Caudate nucleus (tissue), 63 donors: ENCODE measurements at places on chromosomes 1 and 21.

DNA sequence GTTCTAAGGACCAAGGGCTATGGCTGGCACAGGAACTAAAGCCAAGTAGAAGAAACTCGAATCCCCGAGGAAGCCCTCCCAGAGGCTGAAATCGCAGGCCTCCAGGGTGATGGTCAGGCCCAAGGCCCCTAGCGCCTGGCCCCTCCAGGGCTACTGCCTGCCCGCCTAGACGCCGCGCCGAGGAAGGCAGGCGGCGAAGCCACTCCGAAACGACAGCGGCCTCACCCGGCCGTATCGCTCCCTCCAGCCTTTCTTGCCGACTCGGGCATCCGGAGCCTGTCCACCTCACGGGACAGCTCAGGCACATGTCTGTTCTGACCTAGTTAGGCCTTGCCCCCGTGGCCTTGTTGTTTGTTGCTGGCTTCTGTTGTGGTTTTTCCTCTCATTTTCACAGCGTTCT is 9.7 kb upstream of the LHX8 start:
- DNase-seq: no peak

- no peak for DNase-seq
These were observed 7.0 kb downstream of the AKT3 start for GRCh38 chr1:243842978-243843511.

GRCh38 chr1:208374391-208374941 is 130.3 kb upstream of the PLXNA2 start:
- DNase-seq: no peak

DNA sequence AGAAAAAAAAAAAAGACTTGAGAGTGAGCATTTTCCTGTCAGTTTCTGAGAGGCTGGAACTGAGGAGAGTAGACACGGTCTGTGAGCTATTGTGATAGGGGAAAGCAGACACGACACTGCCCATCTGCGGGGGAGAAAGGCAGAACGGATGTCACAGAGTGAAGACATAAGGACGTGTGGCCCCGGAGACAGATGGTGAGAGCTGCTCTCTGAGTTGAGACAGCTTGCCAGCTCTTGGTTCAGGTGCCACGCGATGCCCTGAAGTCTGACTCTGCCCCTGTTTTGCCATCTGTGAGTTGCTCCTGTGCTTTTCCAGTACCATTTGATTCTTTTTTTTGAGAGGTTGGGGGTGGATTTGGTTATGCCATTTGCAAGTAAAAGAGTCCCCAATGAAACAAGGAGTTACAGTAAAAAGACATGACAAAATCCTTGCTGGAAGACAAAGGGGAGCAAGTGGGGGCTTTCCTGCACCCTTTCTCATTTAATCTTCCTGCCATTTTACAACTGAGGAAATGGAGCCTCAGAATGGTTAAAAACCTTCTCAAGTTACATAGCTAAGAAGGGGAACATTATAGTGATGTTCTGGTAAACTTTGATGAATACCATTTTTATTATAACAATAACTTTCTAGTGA is 128.9 kb upstream of the DNAH14 start:
- no peak for DNase-seq

- no peak for DNase-seq
These were observed 587 bp downstream of the TMEM53 start for GRCh38 chr1:44673675-44674112.
